ENCODE measurements at places on chromosomes 1 and 21.

GRCh38 chr21:14833241-14833640, 231.6 kb downstream of the NRIP1 start:
- DNase-seq, result no peak

DNA sequence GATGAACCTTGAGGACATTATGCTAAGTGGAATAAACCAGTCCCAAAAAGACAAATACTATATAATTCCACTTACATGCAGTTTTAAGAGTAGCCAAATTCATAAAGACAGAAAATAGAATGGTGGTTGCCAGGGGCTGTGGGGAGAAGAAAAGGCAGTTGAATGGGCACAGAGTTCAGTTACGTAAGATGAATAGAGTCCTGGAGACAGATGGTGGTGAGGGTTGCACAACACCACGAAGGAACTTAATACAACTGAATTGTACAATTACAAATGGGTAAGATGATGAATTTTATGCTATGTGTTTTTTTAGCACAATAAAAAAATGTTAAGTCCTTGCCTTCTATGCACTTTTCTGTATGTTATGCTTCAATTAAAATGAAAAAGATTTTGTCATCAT, 66.6 kb downstream of the CD34 start:
- DNase-seq, result no peak

DNA sequence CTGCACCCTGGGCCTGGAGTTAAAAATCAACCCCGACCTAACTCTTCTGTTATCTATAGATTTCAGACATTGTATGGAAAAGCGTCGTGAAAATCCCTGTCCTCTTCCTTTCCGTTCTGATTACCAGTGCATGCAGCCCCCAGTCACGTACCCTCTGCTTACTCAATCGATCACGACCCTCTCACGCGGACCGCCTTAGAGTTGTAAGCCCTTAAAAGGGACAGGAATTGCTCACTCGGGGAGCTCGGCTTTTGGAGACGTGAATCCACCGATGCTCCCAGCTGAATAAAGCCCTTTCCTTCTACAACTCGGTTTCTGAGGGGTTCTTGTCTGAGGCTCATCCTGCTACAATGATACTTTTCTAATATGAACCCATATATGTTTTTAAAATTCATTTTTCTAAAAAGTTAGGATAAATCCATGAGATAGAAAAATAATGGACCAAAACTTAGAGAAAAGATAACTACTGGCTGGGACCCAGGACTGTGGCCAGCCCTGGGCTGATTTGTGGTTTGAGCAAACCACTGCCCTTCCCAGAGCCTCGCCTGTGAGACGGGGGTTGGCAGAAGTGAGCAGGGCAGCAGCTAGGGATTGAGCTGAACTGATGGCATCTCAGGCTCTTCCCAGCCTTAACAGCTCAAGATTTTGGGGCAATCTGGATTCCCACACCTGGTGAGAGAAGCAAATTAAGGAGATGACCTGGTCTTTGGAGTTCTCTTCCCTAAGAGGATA, 5.0 kb downstream of the UQCRHL start:
- no peak for DNase-seq

DNA sequence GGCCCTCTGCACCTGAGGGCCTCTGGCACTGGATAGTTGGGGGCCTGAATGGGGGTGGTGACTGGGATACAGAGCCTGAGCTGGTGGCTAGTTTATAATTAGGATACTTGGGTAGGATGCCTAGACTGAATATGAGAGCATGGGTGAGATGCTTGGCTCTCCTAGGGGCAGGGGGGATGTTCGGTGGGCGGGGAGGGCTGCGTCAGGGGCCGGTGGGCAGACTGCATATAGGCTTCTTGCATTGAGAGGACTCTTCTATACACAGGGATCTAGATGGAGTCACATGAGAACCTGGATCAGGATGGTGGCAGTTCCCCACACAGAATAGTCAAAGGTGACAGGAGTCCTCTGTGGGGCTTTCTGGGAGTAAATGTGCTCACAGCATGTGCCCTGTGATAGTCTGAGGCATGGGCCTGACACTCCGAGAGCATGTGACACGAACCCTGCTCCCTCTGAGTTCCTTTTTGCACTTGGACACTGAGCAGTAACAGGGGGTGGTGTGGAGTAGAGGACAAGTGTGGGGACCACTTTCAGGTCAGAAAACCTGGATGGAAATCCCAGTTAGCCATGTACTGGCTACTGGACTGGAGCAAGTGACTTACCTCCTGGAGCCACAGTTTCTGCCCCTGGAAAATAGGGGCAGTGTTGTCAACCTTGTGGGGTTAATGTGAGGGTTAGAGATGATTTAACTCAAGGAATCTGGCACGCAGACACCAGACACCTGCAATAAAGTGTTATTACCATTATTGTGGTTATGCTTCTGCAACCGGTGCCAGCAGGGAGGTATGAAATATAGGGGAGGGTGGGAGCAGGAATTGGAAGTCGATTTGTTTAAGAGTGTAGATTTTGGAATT, 2.2 kb downstream of the MAP7D1 start:
- DNase-seq, result no peak

- DNase-seq, result peak; percentile 15
Observed at GRCh38 chr1:185045814-185046492, 595 bp downstream of the RNF2 start.

GRCh38 chr1:58839147-58839795, 55.4 kb upstream of the JUN start:
- no peak for DNase-seq

DNA sequence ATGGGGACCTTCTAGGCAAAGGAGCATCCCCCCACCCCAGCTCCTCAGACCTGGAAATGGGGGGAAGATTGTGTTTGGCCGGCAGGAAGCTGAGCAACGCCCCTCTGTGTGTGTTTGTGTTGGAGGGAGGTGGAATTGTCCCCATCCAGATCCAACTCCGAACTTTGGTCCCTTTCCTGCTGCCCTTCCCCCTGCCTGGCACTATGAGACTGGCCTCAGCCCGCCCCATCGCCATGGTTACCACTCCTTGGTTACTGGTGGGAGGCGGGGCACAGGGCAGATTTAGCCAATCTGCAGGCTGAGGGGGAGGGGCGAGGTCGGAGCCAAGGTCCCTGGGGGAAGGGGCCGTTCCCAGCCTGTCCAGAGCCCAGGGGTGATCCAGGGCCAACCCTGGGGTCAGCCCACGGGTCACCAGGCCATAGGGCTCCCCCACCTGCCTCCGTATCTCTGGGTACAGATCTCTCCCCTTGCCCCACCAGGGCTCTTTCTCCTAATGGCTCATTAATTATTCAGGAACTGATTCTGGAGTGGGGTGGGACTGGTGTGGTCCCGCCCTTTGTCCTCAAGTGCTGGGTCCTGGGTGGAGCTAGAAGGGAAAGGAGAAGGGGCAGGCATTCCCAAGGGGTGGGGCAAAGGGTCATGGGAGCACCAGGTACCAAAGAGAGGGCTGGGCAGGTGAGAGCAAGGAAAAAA, 15.2 kb downstream of the PTPRF start:
- no peak for DNase-seq

GRCh38 chr1:161374373-161374772, 6.7 kb upstream of the CFAP126 start:
- DNase-seq, result no peak

GRCh38 chr1:71638081-71638766, 557.4 kb upstream of the ZRANB2 start:
- no peak for DNase-seq

- DNase-seq, result no peak
Observed at GRCh38 chr1:93768380-93768863, 86.8 kb upstream of the BCAR3 start.

DNA sequence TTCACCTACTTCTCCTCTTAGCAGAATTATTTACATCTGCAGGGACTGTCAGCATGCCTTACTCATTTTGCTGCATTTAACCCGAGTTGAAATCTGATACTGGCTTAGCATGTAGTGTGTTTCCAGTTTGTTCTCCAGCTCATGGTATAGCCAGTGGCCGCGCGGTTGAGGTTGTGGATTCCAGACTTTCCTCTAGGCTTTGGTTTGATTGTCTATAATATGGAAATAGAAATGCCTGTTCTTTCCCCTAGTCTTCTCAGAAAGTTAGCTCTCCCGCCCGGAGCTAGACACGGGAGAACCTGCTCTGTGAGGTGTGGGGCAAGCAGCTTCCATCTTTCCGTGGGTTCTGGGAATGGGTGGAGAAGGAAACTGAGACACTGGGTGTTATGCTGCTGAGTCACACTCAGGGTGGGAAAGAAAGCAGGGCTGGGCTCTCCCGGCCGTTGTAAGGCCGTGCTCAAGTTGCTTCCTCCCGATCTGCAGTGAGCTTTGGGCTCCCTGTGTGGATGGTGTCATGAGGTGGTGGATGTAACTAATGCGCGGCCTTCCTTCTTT, 206.8 kb upstream of the TMEM51 start:
- no peak for DNase-seq

GRCh38 chr1:18769140-18769539, 90.3 kb downstream of the TAS1R2 start:
- DNase-seq, result no peak

GRCh38 chr1:179298952-179299351, 5.4 kb downstream of the SOAT1 start:
- peak; percentile 71 for DNase-seq

DNA sequence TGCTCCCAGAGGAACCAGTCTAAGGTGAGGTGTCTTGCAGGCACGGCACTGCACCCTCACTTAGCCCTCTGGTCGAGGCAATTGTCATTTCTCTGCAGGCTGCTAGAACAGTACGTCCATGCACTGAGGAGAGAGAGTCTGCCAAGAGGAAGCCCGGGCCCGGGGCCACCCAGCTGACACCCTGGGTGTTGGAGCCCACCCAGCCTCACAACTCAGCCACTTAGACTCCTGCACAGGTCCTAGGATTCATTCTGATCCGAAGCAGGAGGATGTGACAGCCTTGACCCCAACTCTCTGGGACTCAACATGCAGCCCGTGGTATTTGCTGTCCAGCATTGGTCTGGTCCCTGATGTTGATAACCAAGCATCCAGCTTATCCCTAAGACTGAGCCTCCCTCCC, 111.9 kb downstream of the ADSS2 start:
- DNase-seq, result no peak

- DNase-seq, result peak; percentile 30
Observed at GRCh38 chr1:223776075-223776814, 63.9 kb downstream of the CAPN2 start.

GRCh38 chr1:240151136-240151735, 59.6 kb downstream of the FMN2 start:
- DNase-seq, result no peak

DNA sequence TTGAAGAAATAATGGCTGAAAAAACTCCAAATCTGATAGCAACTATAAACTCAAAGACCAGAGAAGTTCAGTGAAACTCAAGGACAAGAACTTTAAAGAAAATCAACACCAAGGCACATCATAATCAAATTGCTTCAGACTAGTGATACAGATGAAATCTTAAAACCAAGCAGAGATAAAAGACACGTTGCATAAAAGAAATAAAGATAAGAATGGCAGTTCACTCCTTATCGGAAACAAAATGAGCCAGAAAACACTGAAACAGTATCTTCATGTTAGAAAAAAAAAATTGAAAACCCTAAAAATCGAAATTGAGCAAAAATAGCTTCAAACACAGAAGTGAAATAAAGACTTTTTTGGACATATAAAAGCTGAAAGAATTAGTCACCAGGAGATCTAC, 4.6 kb upstream of the RAB4A start:
- DNase-seq, result no peak

DNA sequence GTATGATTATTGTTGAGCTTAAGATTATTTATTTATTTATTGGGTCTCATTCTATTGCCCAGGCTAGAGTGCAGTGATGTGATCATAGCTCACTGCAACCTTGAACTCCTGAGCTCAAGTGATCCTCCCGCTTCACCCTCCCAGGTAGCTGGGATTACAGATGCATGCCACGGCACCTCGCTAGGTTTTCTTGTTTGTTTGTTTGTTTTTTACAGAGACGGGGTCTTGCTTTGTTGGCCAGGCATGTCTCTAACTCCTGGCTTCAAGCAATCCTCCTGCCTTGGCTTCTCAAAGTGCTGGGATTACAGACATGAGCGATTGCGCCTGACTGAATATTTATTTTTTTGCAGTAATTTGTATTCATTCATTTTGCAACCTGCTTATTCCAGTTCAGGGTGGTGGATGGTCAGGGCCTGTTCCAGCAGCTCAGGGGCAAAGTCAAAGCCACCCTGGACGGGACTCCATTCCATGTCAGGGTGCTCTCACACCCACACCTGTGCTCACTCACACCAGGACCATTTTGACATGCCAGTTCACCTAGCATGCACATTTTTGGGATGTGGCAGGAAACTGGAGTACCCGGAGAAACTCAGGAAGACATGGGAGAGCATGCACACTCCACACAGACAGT, 29.6 kb upstream of the RASAL2 start:
- DNase-seq, result no peak

DNA sequence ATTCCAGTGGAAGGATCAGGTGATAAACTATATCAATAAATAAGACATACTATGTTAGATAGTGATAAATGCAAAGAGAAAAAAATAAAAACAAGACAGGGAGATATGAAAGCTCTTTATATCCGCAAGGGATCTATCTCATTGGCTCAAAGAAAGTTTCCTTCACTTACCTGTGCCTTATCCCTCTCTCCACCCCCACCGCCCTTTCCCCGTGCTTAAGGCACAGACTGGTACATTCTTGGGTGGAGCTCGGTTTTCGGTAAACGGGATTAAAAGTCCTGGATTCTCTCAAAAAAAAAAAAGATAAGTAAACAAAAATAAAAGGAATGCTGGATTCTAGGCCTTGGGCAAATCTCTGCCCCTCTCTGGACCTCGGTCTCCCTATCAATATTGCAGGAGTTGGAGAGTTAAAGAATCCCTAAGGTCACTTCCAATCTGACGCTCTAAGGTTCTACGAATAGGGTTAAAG, 593 bp upstream of the DNAJC16 start:
- DNase-seq, result no peak

GRCh38 chr1:232805269-232806185, at the start of gene MAP10:
MAP10 (plus strand) TSS chr1:232805416; CDS start chr1:232805450, 34 bp downstream.
- peak; percentile 80 for DNase-seq

DNA sequence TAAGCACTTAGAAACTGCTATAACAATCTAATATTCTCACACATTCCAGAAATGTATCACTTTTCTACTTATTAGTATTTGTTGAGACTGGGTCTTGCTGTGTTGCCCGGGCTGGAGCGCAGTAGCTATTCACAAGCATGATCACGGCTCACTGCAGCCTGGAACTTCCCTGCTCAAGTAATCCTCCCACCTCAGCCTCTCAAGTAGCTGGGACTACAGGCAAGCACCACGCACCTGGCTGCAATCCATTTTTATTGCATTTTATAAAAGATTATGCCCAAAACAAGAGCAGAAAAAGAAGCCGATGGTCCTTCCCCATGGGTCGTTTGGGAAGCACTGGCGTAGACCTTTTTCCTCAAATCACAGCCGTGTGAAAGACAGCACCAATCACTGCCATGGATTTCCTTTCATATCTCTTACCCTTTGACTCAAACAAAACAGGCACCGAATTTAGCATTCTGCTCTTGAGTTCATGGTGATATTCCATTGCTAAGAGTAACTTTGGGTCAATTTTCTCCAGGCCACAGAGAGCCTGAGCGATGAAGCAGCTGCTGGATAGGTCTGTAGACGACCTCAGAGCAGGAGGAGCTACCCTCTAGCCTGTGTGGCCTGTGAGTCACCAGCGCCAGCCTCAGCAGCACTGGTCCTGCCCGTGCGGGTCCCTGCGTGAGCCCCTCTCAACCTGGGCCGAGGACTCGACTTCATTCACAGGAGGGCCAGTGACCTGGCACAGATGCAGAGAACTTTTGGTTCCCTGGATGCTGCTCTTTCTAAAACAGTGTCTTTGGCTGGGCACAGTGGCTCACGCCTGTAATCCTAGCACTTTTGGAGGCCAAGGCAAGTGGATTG, 80.8 kb downstream of the PIK3CD start:
- no peak for DNase-seq

- peak; percentile 26 for DNase-seq
Observed at GRCh38 chr1:196372896-196373536, 235.2 kb downstream of the KCNT2 start.

Data from CD4-positive, alpha-beta T cell treated with Interleukin-17A for 1 hour (primary cell).